ENCODE measurements at places on chromosomes 2 and 18.

- DNase-seq: no peak
Measured at GRCh38 chr2:138676619-138677021, 103.6 kb downstream of the NXPH2 start.

DNA sequence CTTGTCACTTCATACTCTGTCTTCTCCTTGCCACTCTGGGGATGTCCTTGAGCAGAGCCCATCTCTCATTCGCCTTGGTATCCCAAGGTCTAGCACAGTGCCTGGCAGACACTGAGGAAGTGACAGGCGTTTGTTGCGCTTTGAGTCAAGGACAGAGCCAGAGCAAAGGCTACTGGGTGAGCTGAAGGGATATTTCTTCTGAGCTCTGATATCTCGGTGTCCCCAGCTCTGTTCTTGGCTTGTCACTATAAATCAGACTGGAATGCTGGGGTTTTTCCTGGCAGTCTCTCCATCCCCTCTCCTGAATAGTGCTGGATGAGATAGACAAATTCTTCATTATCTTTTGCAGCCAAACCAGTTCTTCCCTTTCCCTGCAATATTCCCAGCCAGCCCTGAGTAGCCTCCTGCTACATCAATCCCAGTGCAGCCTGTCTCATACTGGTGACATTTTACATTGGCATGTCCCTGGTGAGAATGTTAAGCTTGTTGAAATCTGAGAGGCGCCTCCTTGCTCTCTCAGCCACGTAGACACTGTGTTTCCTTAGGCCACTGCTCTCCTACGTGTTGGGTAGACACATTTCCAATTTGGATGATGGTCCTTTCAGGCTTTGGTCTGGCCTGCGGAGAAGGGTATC is 61.7 kb downstream of the CTIF start:
- DNase-seq: no peak

DNA sequence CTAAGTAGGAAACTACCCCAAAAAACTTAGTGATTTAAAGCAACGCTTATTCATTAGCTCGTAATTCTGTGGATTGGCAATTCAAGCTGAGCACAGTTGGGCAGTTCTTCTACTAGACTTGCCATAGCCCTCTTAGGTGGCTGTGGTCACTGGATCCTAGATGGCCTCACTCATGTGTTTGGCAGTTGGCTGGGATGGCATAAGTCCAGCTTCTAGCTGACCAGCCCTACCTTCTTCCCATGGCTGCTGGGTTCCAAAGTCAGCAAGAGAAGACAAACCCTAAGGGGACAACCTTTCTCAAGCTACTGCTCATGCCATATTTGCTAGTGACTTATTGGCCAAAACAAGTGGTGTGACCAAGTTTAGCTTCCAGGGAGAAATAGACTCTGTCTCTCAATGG is 95.3 kb downstream of the COPS8 start:
- DNase-seq: no peak

DNA sequence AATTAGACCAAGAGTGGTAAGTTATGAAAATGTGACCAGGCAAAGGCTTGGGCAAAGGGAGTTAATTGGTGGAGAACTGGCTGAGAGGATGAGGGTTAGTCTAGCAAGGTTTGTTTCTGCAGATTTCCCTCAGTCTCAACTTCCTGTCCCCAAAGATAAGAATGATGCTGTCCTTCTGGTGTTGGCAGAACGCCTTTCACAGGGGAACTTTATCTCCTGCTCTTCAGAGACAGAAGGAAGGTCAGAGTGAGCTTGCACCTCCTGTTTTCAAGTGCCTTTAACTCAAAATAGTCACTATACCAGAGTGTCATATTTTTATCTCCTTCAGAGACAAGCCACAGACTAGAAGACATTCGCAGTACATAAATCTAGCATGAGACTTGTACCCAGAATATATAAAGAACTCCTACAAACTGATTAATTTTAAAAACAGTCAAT is 95.7 kb downstream of the TEX51 start:
- DNase-seq: no peak

GRCh38 chr2:158668001-158668765 is 126.9 kb upstream of the DAPL1 start:
- no peak for DNase-seq

- DNase-seq: no peak
Measured at GRCh38 chr2:234492717-234493485, 4.0 kb downstream of the ARL4C start.

GRCh38 chr2:228747483-228747882 is 523.6 kb downstream of the PID1 start:
- DNase-seq: no peak

GRCh38 chr2:199228887-199229819 is 228.6 kb downstream of the SATB2 start:
- DNase-seq: peak; percentile 22

- DNase-seq: peak; percentile 13
Measured at GRCh38 chr2:46471-47345, at the start of gene FAM110C. Gene FAM110C, minus strand, starts transcription at chr2:46505. Its CDS starts 120 bp downstream, at chr2:46385.

DNA sequence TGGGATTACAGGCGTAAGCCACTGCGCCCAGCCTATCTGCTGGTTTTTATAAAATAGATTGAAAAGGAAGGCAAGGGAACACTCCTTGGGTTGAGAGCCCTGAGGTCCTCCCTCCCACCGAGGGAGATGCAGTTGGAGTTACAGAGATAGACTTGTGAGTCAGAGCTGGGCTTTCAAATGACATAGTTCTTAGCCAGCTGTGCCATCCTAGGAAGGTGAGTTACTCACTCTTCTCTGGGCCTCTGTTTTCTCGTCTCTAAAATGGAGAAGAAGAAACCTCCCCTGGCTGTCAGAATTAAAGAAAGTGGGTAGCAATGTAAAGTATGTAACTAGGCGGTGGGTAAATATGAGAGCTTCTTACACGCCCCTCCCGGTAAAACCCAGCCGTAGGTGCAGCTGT is 2.4 kb downstream of the LRRFIP1 start:
- no peak for DNase-seq

GRCh38 chr2:186714611-186715010 is 20.8 kb downstream of the FAM171B start:
- DNase-seq: no peak

GRCh38 chr2:128475427-128476211 is 157.0 kb upstream of the HS6ST1 start:
- DNase-seq: no peak
